Activated B cell treated with CpG ODN at 0.5 μM for 24 hours (primary cell): ENCODE measurements at places on chromosomes 12 and 14. TPM values are rescaled to one million over a fixed set of nuclear protein-coding genes. Genes with fewer than 3 reads are reported as not detected.

SLC24A4 gene
- 0.05 and 0.09 TPM in 2 replicates for total RNA-seq

DNA sequence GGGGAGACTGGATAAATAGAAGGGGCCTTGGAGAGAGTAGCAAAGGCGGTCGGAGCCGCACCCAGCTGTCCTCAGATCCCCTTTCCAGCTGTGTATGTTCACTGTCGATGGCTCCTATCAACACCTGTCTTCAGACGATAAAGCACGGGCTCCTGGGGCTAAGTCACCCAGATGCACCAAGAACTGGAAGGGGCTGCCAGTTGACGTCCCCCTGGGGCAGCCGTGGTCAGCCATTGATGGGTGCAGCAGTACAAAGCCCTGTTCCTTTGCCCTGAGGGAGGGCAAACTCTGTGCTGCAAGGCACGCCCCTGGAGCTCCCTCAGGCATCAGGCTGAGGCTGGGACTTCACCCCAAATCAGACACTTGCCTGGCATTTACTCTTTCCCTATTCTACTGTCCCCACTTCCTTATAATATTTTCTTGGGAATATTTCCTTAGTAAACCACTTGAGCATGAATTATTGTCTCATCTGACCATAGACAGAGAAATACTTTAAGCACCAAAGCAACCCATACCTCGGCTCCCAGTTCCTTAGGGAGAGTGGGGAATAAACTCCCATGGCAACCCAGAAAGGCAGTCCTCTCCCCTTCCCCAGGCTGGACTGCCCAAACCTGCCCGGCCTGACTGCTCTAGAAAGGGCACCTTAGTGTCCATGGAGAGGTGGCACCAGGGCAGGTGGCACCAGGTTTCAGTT, 59.6 kb upstream of the SCN8A start:
- H3K27ac ChIP-seq, result no peak overlapping the region
- no peak overlapping the region for H3K4me3 ChIP-seq
- no peak for DNase-seq
- H3K4me1 ChIP-seq, result peaks cover 11% of the 10 kb centered on the region
- peaks cover 28% of the 10 kb centered on the region for H3K27me3 ChIP-seq

GRCh38 chr14:20458031-20458789, 3.0 kb downstream of the PIP4P1 start:
- peaks cover 5% of the 10 kb centered on the region for H3K36me3 ChIP-seq
- peak overlapping the region; percentile 15 for H3K4me3 ChIP-seq
- H3K27ac ChIP-seq, result no peak overlapping the region
- no peak for DNase-seq

- H3K4me3 ChIP-seq, result no peak overlapping the region
- H3K27me3 ChIP-seq, result no peaks in the 10 kb centered on the region
- H3K36me3 ChIP-seq, result peaks cover 37% of the 10 kb centered on the region
- DNase-seq, result no peak
Observed at GRCh38 chr14:64407329-64407728, 19.2 kb downstream of the MTHFD1 start.

DNA sequence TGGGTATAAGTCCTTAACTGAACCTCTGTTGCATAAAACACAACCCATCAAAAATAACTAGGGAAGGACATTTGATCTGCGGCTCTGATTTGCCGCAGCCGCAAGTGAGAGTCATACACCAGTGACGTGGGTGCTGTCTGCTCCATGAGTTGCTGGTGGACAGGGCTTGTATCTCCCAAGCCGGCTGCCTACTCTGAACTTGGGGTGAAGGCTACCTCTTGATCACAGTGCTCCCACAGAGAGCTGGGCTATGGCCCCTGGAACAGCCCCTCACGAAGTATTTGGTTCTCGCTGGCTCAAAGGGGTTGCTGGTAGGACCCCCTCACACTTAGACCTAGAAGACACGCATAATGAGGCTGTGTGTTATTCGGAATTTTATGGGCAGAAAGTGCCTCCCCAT, 118.8 kb downstream of the TMEM132C start:
- no peak for DNase-seq
- no peaks in the 10 kb centered on the region for H3K27me3 ChIP-seq
- no peak overlapping the region for H3K4me3 ChIP-seq
- H3K36me3 ChIP-seq, result no peaks in the 10 kb centered on the region
- no peaks in the 10 kb centered on the region for H3K4me1 ChIP-seq
